MCF 10A (cell line): ENCODE measurements at places on chromosomes 4 and X.

DNA sequence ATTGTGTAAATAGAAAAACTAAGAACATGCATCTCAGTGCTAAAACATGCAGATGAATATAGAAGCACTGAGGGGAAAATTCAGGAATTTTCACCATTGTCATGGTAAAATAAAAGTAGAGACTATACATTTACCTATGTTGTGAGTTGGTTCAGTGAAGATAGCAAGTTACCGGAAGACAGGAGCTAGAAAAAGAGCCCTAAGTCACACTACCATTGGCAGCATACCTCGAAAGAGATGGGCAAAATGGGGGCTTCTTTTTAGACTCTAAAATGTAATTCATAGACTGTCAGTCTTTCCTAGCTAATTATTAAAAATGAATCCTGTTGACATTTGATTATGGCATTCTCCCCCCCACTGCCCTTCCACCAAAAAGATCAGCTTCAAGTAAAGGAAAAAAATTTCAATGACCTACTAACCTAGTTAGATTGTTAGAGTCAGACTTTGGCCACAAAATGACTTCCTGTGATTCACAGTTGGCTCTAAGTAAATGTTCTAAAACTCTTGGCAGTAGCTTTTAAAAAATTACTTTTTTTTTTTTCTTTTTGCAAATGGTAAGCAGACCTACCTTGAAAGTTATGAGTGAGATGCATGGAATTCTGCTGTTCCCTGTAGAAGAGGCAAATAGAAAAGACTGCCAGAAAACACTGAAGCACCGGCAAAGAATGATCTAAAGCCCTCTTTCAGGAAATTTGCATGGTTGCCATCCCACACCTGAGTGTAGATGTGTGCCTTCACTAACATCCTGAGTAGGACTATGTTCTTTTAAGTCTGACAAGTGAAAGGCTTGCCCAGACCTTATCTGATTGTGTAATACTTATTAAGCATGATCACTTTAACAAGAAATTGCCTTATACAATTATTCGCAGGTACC, 26.4 kb upstream of the ARSJ start:
- no peaks in the 10 kb centered on the region for H3K27me3 ChIP-seq
- peak; percentile 60 for DNase-seq
- H3K27ac ChIP-seq: peak overlapping the region; percentile 55
- no peaks in the 10 kb centered on the region for H3K36me3 ChIP-seq
- H3K4me1 ChIP-seq: peaks cover 19% of the 10 kb centered on the region
- no peak overlapping the region for H3K4me3 ChIP-seq

GRCh38 chr4:128661479-128661878, 148.0 kb upstream of the JADE1 start:
- H3K4me1 ChIP-seq: peaks cover 13% of the 10 kb centered on the region
- no peak overlapping the region for H3K4me3 ChIP-seq

DNA sequence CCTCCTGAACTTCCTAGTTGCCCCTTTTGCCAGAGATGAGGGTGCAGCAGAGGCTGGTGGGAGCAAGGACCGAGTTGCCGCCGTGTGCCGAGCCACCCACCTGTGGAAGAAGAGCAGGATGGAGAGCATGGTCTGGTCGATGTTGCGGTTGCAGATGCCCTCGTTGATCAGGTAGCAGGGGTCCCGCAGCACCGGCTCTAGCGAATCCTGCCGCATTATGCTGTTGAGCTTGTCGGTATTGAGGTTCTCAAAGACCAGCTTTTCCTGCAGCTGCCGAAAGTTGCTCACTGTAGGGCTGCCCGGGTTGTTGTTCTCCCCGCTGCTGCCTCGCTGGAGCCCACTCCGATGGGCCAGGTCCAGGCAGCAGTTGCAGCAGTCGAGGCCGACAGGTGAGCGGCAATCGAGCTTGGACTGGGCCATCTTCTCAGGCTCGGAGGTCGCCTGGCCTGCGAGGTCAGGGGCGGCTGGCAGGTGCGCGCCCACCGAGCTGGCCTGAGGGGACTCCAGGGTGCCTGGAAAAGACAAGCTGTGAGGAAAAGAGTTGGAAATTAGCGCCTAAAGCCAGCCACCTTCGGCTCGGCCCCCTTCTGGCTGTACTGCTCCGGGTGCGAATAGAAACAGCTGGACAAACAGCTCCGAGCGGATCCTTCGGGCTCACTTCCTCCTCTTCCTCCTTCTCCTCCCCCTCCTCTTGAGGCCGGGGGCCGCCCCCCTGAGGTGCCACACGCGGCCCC, 420 bp downstream of the TSC22D3 start:
- peaks cover 18% of the 10 kb centered on the region for H3K4me1 ChIP-seq
- H3K4me3 ChIP-seq: peak overlapping the region; percentile 76
- peaks cover 55% of the 10 kb centered on the region for H3K27me3 ChIP-seq
- DNase-seq: no peak
- H3K27ac ChIP-seq: no peak overlapping the region
- H3K36me3 ChIP-seq: peaks cover 14% of the 10 kb centered on the region

GRCh38 chr4:10183462-10183861, 66.9 kb upstream of the WDR1 start:
- no peaks in the 10 kb centered on the region for H3K36me3 ChIP-seq
- no peaks in the 10 kb centered on the region for H3K4me1 ChIP-seq
- H3K27me3 ChIP-seq: no peaks in the 10 kb centered on the region
- no peak overlapping the region for H3K4me3 ChIP-seq

DNA sequence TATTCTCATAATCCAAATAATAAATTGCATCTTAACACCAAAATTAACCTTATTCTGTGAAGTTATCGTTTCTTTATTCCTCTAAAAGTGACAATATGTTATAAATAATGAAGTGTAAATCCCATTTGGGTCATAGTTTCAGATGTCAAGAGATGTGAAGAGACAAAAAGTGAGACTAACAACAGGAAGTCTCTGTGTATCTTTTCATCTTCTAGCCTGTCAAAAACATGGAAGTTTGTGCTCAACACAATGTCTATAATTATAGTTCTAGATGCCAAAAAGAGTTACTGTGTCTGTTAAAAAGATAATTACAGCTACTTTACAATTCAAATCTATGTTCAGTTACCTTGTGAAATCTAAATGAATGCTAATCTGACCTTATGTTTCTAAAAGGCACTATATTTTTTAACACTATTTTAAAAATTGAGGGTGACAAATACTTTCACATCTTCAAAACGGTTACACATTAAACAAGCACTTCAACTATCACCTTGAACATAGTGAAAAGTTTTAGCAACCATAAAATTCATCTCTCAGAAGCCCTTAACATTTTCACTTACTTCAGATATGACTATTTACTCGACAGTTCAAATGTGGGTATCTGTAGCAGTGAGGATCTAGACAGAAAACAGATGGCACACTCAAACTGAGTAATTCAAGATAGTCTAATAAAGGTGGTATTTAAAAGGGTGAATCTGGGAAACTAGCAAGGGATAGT, 509.8 kb downstream of the ARAP2 start:
- no peaks in the 10 kb centered on the region for H3K27me3 ChIP-seq
- no peaks in the 10 kb centered on the region for H3K4me1 ChIP-seq
- no peak overlapping the region for H3K4me3 ChIP-seq
- H3K27ac ChIP-seq: no peak overlapping the region
- H3K36me3 ChIP-seq: peaks cover 6% of the 10 kb centered on the region

DNA sequence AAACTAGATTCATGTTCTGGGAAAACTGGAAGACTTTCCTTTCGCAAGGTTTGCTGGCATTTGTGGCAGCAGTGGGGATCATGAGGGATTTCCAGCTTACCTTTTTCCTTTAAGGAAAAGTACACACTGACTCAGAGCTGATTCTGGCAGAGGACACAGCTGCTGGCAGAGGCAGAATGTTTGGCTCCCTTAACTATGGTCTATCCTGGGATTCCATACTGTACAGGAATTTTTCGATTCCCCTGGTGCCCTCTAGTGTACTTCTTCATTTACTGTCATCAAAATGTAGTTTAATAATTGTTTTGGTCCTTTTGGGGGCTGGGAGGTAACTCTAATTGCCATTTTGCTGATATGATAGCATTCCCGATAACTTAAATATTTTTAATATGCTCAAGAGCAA, 152.7 kb downstream of the GABRG1 start:
- no peaks in the 10 kb centered on the region for H3K4me1 ChIP-seq
- H3K27me3 ChIP-seq: no peaks in the 10 kb centered on the region
- H3K4me3 ChIP-seq: no peak overlapping the region
- peak overlapping the region; percentile 37 for H3K27ac ChIP-seq
- DNase-seq: peak; percentile 82
- no peaks in the 10 kb centered on the region for H3K36me3 ChIP-seq

DNA sequence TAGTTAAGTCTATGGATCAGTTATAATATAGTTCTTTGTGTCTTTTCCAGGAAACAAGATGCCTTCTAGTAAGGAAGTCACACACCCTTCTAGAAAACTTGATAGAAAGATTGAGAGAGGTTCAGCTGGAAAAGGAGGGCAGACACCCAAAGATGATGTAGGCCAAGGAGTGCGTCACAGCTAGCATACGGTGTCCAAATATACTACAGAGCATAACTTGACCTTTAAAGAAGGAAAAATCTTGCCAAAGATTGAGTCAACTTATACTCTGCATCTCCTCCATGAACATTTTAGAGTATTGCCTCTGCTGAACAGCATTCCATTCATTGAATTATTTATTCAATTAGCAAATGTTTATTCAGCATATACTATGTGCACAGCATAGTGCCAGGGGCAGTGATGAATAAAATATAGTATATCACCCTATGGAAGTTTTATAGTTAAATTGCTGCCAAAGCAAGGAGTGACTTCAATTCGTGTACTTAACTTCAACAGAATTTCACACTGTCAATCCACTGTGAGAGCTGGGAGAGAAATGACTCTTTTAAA, 51.9 kb upstream of the SLC6A14 start:
- no peak overlapping the region for H3K4me3 ChIP-seq
- H3K4me1 ChIP-seq: peaks cover 6% of the 10 kb centered on the region
- H3K36me3 ChIP-seq: no peaks in the 10 kb centered on the region
- peaks cover 23% of the 10 kb centered on the region for H3K27me3 ChIP-seq
- H3K27ac ChIP-seq: no peak overlapping the region
